ENCODE measurements at places on chromosomes 2 and 18. TPM values are rescaled to one million over a fixed set of nuclear protein-coding genes. Genes with fewer than 3 reads are reported as not detected.
A peak's percentile ranks its signal among the peaks of the same experiment; 100 is the strongest.

GRCh38 chr2:123086613-123087385 lies 938.3 kb upstream of the CNTNAP5 start:
- H3K4me3 ChIP-seq = no peak overlapping the region
- no peaks in the 10 kb centered on the region for H3K4me1 ChIP-seq
- no peak overlapping the region for H3K27ac ChIP-seq
- H3K27me3 ChIP-seq = no peaks in the 10 kb centered on the region
- no peak for DNase-seq
- no peaks in the 10 kb centered on the region for H3K36me3 ChIP-seq

DNA sequence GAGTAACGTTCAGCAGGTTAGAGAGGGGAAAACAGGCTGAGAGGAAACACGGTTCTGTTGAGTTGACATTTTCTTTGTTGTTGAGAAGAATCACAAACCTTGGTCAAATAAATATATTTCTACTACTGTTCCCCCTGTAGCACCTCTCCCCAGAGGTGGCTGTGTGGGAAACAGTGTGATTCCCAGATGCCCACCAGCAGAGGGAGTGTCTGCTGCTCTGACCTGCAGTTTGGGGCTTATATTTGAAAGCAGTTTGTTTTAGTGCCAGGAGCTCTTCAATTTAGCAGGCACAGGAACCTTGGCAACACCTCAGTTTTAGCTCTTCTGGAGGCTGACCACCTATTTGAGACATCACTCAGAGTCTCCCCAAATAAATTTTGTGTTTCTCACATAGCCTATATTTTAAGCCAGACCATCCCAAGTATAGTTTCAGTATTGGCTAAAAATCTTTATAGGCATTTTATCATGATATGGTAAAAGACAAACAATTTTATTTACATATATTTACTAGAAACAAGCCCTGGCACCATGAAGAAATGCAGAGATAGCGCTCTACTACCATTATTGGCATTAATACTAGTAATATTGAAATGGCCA lies 75.7 kb downstream of the PIK3C3 start:
- H3K4me1 ChIP-seq = no peaks in the 10 kb centered on the region
- H3K27ac ChIP-seq = no peak overlapping the region
- DNase-seq = no peak
- H3K27me3 ChIP-seq = no peaks in the 10 kb centered on the region
- H3K36me3 ChIP-seq = no peaks in the 10 kb centered on the region

DNA sequence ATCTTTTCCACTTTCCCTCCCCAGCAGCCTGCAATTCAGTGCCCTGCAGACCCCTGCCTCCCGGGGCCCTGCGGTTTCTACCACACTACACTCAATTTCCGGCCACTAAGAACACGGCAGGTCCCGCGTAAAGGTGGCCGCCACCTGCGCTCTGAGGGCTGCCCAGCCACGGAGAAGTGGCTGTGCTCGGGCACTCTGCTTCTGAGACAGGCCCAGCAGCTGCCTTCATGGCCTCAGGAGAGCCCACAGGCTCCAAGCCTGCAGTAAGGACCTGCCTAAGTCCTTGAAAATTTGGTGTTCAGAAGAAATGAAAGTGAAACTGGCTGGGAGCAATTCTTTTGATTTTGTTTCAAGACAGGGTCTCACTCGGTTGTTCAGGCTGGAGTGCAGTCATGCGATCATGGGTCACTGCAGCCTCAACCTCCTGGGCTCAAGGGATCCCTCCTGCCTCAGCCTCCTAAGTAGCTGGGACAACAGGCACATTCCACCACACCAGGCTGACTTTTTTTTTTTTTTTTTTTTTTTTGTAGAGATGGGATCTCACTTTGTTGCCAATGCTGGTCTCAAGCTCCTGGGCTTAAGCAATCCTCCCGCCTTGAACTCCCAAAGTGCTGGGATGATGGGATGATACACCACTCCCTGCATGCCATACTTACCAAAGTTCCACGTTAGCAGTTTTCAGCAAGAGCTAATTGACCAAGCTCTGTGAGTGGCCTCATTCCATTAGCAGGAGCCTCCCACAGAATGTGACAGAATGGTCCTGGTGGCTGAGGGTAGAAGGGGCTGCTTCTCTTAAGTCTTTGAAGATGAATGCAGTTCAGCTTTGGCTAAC lies 14.6 kb upstream of the ALPP start:
- no peaks in the 10 kb centered on the region for H3K36me3 ChIP-seq
- no peaks in the 10 kb centered on the region for H3K4me1 ChIP-seq
- no peak overlapping the region for H3K27ac ChIP-seq

- H3K27ac ChIP-seq = no peak overlapping the region
- no peaks in the 10 kb centered on the region for H3K27me3 ChIP-seq
- no peaks in the 10 kb centered on the region for H3K4me1 ChIP-seq
- H3K36me3 ChIP-seq = no peaks in the 10 kb centered on the region
- no peak for DNase-seq
Measured at GRCh38 chr2:171044416-171044815, 115.4 kb downstream of the GORASP2 start.

DNA sequence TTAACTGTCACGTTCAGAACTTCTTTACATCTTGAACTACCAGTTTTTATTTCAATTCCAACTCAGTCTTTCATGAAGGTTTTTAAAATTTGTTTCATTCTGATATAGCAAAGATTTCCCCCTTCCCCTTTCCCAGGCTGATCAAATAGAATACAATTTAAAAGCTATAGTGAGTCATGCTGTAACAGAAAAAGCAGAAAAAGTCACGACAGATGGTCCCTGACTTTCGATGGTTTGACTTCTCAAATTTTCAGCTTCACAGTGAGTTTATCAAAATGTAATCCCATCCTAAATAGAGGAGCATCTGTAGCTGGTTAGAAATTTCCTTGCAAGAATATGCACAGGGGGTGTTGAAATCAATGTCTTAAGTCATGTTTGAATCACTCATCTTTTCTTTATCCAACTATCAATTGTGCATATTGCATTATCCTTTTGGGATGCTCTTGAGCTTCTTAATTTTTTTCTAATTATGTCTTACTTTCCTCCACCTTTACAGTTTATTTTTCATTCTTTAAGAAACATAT lies 500.3 kb downstream of the LRP1B start:
- no peak overlapping the region for H3K27ac ChIP-seq
- no peaks in the 10 kb centered on the region for H3K36me3 ChIP-seq
- no peak for DNase-seq
- H3K4me1 ChIP-seq = no peaks in the 10 kb centered on the region
- no peaks in the 10 kb centered on the region for H3K27me3 ChIP-seq
- H3K4me3 ChIP-seq = no peak overlapping the region

DNA sequence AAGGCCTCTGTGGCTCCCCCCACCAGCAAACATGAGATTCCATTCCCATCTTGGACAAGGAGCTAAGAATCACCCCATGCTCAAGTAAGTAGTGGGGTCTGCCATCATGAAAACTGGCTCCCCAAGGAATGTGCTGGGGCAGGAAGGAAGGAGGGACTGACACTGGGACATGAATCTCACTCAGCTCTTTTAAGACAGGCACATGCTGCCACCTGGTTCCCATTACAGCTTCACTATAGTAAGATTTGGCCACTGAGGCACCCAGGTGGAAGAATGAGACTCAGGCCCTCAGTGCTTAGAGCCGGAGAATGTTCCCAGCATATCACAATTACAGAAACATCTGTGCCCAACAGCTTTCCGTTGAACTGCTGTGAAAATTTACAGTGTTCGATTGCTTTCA lies 38.7 kb downstream of the OSR1 start:
- no peaks in the 10 kb centered on the region for H3K4me1 ChIP-seq
- no peaks in the 10 kb centered on the region for H3K27me3 ChIP-seq
- H3K27ac ChIP-seq = no peak overlapping the region
- no peak for DNase-seq
- H3K36me3 ChIP-seq = no peaks in the 10 kb centered on the region

GRCh38 chr18:12518326-12518725 lies 110.6 kb downstream of the PRELID3A start:
- no peaks in the 10 kb centered on the region for H3K36me3 ChIP-seq
- H3K4me1 ChIP-seq = peaks cover 2% of the 10 kb centered on the region
- no peak overlapping the region for H3K27ac ChIP-seq
- no peak for DNase-seq

- no peaks in the 10 kb centered on the region for H3K36me3 ChIP-seq
- no peaks in the 10 kb centered on the region for H3K4me1 ChIP-seq
- no peak overlapping the region for H3K4me3 ChIP-seq
- H3K27me3 ChIP-seq = no peaks in the 10 kb centered on the region
Measured at GRCh38 chr2:63681896-63682295, 93.1 kb downstream of the MDH1 start.

DNA sequence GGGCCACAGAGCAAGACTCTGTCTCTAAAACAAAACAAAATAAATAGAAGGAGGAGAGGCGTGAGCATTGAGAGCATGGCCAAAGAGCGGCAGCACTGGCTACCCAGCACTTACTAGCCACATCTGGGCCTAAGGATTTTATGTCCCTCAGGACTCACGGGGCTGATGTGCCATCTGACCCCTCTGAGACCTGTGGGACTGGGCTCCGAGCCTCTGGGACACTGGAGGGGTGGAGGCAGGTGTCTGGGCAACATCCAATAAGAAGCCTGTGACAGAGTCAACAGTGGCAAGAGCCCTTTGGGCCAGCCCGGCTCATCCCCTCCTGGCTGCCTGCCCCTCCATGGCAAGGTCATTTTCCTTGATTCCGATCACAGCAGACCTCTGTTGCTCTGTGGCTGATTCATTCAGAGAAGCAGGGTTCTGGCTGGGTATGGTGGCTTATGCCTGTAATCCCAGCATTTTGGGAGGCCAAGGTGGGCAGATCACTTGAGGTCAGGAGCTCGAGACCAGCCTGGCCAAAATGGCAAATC lies 60.7 kb downstream of the RRM2 start:
- no peak overlapping the region for H3K27ac ChIP-seq
- no peak for DNase-seq
- H3K27me3 ChIP-seq = no peaks in the 10 kb centered on the region
- no peaks in the 10 kb centered on the region for H3K4me1 ChIP-seq

GRCh38 chr2:144407262-144407661 lies 112.7 kb downstream of the ZEB2 start:
- no peak for DNase-seq
- no peaks in the 10 kb centered on the region for H3K27me3 ChIP-seq
- no peak overlapping the region for H3K27ac ChIP-seq

DNA sequence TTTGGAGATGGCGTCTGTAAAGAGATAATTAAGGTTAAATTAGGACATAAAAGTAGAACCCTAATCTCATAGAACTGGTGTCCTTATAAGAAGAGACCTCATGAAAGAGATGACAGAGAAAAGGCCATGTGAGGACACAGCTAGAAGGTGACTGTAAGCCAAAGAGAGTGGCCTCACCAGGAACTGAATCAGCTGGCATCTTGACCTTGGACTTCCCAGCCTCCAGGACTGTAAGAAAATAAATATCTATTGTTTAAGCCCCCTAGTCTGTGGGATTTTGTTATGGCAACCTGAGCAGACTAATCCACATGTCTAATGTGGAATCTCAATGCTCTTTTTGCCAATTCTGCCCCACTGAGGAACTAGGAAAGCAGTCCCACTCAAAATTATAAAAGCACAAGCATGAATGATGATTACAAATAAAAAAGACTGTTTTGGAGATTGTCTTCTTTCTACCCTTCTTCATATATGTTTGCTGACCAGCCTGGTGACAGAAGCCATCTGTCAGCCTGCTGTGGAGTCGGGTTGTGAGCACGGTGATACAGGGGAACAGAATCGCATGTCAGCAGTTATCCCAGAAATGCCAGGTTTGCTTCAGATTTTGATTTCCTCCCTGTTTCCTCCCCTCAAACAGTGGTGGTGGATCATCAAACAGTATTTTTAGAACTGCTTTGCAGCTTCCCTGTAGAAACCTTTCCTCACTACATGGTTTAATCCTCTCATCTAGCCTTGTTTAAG lies 54.2 kb downstream of the INPP4A start:
- H3K36me3 ChIP-seq = no peaks in the 10 kb centered on the region
- DNase-seq = no peak
- H3K27ac ChIP-seq = no peak overlapping the region

GRCh38 chr2:228698963-228699362 lies 517.5 kb upstream of the SPHKAP start:
- no peak overlapping the region for H3K27ac ChIP-seq
- no peak overlapping the region for H3K4me3 ChIP-seq
- DNase-seq = no peak
- no peaks in the 10 kb centered on the region for H3K36me3 ChIP-seq
- no peaks in the 10 kb centered on the region for H3K27me3 ChIP-seq

DNA sequence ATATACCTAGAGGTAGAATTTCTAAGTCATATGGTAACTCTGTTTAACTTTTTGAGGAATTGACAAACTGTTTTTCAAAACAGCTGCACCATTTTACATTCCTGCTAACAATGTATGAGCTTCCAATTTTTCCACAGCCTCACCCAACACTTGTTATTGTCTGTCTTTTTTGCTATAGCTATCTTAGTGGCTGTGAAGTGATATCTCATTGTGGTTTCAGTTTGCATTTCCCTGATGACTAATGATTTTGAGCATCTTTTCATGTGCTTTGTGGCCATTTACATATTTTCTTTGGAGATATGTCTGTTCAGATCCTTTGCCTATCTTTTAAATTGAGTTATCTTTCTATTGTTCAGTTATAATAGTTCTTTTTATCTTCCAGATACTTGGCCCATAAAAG lies 273.8 kb downstream of the AGPS start:
- no peak for DNase-seq
- no peaks in the 10 kb centered on the region for H3K4me1 ChIP-seq
- no peaks in the 10 kb centered on the region for H3K27me3 ChIP-seq
- no peak overlapping the region for H3K4me3 ChIP-seq

DNA sequence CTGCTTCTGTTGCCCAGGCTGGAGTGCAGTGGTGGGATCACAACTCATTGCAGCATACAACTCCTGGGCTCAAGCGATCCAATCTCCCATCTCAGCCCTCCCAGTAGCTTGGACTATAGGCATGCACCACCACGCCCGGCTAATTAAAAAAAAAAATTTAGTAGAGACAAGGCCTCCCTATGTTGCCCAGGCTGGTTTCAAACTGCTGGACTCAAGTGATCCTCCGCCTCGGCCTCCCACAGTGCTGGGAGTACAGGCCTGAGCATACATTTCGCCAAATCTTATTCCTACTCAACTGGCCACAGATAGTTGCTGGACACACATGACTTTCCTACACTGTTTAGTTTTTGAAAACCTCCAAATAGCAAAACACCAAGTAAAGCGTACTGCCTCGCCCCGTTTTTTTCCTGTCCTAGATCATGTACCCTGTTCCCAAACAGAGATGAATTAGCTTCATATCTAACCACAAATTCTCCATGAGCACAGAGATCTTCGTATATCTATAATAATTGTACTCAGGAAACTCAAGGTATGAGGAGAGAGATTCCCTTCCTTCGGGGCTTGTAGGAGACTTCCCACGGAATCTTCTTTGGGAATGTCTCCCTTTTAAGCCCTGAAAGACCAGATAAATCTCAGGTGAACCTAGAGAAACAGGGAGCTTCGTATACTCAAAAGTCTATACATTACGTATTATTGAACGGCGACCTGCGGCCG lies 598 bp upstream of the C2orf69 start:
- peaks cover 3% of the 10 kb centered on the region for H3K4me1 ChIP-seq
- no peaks in the 10 kb centered on the region for H3K27me3 ChIP-seq
- H3K27ac ChIP-seq = no peak overlapping the region
- no peak for DNase-seq

GRCh38 chr2:119366649-119367471 lies at the start of the genes C2orf76 and DBI:
Gene C2orf76, minus strand, starts transcription at chr2:119366834. Its CDS starts 26,875 bp downstream, at chr2:119339959.
Gene DBI, plus strand, starts transcription at chr2:119366977. Its CDS starts 75 bp downstream, at chr2:119367052.
- DNase-seq = peak; percentile 95
- H3K27ac ChIP-seq = peak within 1 kb of the TSS; percentile 36
- H3K4me3 ChIP-seq = peak within 1 kb of the TSS; percentile 76
- H3K27me3 ChIP-seq = no peaks in the 10 kb centered on the region
- peaks cover 10% of the 10 kb centered on the region for H3K4me1 ChIP-seq
- H3K36me3 ChIP-seq = no peaks in the 10 kb centered on the region

GRCh38 chr2:98476192-98476868 lies 31.7 kb downstream of the INPP4A start:
- H3K27ac ChIP-seq = no peak overlapping the region
- H3K36me3 ChIP-seq = no peaks in the 10 kb centered on the region
- DNase-seq = no peak
- no peak overlapping the region for H3K4me3 ChIP-seq
- H3K4me1 ChIP-seq = peaks cover 14% of the 10 kb centered on the region

The SLC14A1 gene
- not detected for total RNA-seq

The RAB6C gene
- total RNA-seq = not detected

The FOXD4L1 gene
- not detected for total RNA-seq

The DCDC2C gene
- not detected for total RNA-seq

The CIDEA gene
- total RNA-seq = not detected
